HCT116 (cell line): ENCODE measurements at places on chromosomes 3 and 15.

GRCh38 chr3:62559831-62560445 lies 186.6 kb upstream of the FEZF2 start:
- no peaks in the 10 kb centered on the region for H3K36me3 ChIP-seq
- H3K27ac ChIP-seq: no peak overlapping the region
- no peak overlapping the region for H3K4me3 ChIP-seq
- DNase-seq: peak; percentile 10

DNA sequence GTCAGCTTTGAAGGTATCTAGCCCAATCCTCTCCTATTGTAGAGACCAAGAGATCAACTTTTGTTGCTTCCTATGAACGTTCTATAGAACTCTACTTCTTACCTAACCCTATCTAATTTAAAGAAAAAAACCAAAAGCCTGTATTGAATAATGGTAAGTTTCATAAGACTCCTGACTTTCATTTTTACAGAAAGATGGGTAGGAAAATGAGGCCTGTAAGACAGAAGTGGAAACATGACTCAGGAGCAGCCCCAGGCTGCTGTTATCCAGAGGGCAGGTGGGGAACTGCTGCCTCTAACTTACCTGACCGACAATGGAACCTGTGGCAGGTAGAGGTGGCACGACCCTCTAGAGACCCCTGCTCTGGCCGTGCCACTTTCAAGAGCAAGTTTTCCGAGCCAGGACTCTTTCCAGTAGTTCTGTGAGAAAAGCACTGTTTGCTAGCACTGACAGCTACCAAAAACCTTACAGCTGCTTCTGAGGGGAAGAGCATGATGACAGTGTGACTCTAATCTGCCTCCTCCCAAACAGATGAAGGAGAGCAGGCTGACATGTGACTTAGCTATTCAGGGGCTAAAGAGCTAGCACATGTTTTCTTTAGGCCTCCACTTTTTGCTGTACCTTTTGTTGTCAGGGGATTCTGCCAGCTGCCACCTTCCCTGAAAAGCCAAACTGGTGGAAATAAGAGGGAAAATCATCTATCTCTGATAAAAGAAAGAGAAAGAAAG lies 17.5 kb downstream of the POPDC2 start:
- no peaks in the 10 kb centered on the region for H3K27me3 ChIP-seq
- no peak for DNase-seq
- peaks cover 35% of the 10 kb centered on the region for H3K4me1 ChIP-seq
- no peaks in the 10 kb centered on the region for H3K36me3 ChIP-seq
- peak overlapping the region; percentile 18; the same call in 1 of the 2 replicates for H3K4me3 ChIP-seq

- H3K36me3 ChIP-seq: no peaks in the 10 kb centered on the region
- H3K4me1 ChIP-seq: no peaks in the 10 kb centered on the region
- DNase-seq: no peak
- H3K27ac ChIP-seq: no peak overlapping the region
Observed at GRCh38 chr3:196843435-196844110, 24.1 kb upstream of the SENP5 start.

DNA sequence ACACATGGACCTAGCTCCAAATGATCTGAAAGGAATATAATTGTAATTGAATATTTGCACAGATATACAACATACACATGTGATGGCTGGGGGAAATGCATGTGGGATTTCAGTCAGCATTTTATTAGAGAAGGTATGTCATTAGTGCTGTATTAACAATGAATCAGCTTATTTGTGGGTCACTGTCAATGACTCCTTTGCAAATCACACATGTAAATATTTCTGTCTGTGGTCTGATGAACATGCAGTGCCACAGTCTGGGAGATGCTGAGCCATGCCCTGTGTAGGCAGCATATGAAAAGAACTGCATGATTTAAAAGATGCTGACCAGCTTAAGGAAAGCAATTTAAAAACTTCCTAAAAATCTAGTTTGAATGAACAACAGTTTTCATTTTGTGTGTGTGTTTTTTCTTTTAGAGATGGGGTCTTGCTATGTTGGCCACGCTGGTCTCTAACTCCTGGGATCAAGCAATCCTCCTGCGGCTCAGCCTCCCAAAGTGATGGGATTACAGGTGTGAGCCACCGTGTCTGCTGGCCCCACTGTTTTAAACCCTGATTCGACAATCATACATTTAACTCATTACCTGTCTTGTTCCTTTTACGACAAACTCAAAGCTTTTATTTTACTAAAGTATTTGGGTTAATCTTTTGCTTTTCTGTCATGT lies 803 bp upstream of the B3GNT5 start:
- peaks cover 21% of the 10 kb centered on the region for H3K4me1 ChIP-seq
- H3K27ac ChIP-seq: no peak overlapping the region
- no peak for DNase-seq
- no peaks in the 10 kb centered on the region for H3K36me3 ChIP-seq
- H3K4me3 ChIP-seq: peak overlapping the region; percentile 92

- H3K4me3 ChIP-seq: no peak overlapping the region
- no peaks in the 10 kb centered on the region for H3K36me3 ChIP-seq
- H3K27ac ChIP-seq: no peak overlapping the region
- no peaks in the 10 kb centered on the region for H3K27me3 ChIP-seq
- H3K4me1 ChIP-seq: no peaks in the 10 kb centered on the region
Observed at GRCh38 chr3:60225848-60226247, 1025.4 kb downstream of the FHIT start.

- no peak overlapping the region for H3K27ac ChIP-seq
- no peak overlapping the region for H3K4me3 ChIP-seq
- H3K36me3 ChIP-seq: no peaks in the 10 kb centered on the region
- H3K4me1 ChIP-seq: no peaks in the 10 kb centered on the region
- DNase-seq: no peak
- H3K27me3 ChIP-seq: no peaks in the 10 kb centered on the region
Observed at GRCh38 chr15:47415539-47415971, 301.8 kb upstream of the SEMA6D start.

DNA sequence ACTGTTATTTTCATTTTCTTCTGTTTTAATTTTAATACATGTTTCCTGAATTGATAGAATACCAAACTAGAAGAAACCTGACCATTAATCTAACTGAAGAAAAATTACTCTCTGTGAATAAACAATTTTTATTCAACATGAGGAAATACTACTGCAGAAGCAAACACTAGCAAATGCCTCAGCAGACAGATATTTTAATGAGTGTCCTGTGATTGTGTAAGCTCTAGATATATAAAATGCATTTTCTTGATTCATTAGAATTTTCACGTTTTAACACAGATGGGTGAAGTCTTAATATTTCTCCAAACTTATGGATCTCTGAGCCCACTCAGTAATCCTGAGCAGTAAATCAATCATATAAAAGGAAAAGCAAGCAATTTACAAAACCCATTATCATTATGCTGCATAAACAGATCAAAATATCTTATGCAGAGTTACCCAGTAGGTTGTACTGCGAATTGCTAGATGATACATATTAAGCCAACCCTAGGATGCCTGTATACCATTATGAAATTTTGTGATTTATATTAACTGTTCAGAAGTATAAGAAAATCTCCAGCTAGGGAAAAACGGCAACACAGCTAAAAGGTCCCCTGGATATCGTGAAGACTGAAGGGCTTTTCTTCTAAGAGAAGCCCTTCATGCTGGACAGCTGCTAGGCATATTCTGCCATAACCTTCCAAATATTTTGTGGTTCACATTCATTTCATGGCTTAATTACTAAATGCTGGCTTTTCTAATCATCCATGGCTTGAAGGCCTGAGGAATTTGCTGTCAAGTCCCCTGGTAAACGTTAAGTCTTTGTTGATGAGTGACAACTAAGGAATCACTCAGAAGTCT lies 157.7 kb upstream of the TGFBR2 start:
- no peak overlapping the region for H3K27ac ChIP-seq
- no peak overlapping the region for H3K4me3 ChIP-seq

- H3K4me1 ChIP-seq: no peaks in the 10 kb centered on the region
- no peak for DNase-seq
- H3K36me3 ChIP-seq: no peaks in the 10 kb centered on the region
- no peaks in the 10 kb centered on the region for H3K27me3 ChIP-seq
Observed at GRCh38 chr15:78232951-78233350, 1.4 kb downstream of the ACSBG1 start.
